ENCODE measurements at places on chromosomes 2 and 18.

DNA sequence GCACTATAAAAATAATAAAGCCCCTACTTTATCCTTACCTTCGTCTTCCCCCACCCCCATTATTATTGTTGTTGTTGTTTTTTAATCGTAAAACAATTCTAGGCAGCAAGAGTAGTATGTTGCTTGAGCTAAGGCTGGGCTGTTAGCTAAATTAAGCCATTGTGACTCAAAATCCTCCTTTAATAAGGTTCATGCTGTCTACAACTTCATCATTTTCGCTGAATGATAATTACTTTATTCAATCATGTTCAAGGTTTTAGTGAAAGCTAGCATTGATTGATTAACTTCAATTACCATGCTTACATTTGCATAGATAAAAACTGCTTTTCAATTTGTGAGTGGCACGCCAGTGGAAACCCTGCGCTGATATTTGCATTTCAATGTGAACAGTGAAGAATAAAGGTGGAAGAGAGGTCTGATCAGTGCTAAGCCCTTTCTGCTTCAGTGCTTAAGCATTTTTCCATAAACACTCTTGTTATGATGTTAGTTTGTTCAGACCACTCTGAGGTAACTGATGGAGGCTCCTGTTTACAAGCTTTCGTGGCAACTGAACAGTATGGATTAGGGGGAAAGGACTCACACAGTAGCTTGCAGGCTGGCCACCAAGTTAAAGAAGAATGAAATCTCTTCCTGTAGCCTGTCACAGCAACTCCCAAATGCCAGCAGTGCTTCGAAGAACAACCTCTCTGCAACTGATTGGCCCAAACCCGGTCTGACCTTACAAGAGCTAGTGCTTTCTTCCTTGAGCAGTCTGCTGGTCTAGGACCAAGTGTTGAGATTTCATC lies 156.8 kb downstream of the GPD2 start:
- DNase-seq, result no peak

DNA sequence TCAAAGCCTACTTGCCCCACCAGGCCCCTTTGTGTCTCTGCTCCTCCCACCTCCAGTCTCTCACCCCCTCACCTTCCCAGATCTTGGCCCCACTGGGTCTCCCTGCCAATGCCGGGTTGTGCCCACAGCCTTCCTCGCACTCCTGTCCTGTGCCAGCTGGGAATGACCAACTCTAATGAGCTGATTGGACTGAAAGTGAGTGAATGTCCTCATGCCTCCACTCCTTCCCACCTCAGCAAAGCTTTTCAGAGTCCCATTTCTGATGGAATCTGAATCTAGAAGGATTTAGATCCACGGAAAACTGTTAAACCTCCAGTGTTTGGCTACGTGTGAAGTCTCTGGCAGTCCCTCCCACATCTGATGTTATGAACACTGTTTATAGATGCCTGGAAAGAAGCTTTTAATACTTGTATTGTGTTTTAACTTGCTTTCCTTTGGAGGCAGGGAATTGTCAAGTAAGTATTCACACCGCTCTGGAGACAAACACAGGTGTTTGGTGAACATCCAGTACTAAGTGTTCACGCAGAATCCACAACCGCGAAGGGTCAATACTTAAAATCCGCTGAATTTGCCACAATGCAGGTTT lies 103.9 kb downstream of the RTN4 start:
- no peak for DNase-seq

DNA sequence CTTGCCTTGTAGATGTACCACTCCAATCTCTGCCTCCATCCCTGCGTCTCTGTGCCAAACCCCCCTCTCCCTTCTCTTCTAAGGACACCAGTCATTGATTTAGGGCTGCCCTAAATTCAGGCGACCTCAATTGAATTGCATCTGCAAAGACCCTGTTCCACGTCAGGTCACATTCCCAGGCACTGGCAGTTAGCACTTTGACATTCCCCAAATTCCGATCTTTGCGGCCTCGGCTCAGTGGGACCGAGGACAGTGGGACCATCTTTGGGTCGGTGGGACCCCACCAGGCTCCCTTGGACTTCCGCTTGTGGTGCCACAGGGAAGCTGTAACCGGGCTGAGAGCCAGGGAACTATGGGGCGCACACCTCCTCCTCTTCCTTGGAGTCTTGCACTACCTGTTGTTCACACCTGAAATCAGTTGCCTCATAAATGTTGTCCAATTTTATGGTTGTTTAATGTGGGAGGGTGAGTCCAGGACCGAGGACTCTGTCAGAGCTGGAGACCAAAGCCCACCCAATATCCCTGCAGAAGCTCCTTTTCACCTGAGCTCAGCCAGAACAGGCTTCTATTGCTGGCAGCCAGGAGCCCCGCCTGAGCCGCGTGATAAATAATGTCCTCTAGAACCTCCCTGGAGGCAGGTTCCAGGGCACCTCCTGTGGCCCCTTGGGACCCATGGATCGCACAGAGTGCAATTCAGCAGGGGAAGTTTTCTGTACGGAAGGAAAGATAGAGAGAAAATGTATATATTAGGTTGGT lies 271.6 kb downstream of the EIPR1 start:
- no peak for DNase-seq

GRCh38 chr2:84487298-84487996 lies 28.4 kb upstream of the SUCLG1 start:
- DNase-seq, result no peak

DNA sequence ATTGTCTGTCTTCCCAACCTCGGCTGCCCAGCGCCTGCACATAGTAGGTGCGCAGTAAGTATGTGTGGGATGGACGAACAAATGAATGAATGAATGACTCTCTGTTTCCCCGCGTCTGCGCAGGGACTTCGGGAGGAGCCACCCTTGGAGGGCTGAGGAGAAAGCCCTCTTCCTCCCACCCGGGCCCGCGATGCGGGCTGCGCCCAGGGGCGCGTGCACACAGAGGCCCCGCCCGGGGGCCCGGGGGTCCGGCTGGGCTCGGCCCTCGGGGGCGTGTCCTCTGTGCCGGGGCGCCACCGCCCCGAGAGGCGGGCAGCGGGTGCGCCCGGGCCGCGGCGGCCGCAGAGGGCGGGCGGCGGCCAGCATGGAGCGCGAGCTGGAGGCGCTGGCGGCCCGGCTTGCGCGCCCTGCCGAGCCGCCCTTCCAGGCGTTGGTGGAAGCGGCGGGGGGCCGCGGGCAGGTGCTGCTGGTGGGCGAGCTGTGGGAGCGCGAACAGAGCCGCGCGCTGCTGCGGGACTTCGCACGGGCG lies at the start of gene C2orf72:
Gene C2orf72, plus strand, starts transcription at position 322 of the 529 bp plus-strand sequence. Its CDS starts 43 bp downstream, at position 365.
- DNase-seq, result no peak

DNA sequence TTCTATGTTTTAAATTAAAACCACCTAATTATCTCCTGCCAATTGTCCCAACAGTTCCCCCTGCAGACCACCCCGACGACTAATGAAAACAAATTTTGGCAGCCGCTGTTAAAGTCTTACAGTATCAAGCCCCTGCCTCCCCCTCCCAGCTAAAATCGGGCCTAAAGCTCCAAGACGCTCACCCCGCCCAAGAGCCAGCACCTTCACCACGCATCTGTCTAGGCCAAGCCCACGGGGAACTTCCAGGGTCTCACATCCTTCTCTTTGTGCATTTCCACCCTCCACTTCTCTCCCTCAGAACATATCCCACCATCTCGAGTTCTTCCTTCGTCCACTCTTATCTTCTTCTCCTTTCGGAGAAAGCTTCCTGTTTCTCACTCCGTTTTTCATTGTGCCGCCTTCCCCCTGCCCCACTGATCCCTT lies 445 bp downstream of the PRPF40A start:
- DNase-seq, result no peak

GRCh38 chr2:17877811-17878280 lies 621 bp upstream of the KCNS3 start:
- DNase-seq, result no peak

DNA sequence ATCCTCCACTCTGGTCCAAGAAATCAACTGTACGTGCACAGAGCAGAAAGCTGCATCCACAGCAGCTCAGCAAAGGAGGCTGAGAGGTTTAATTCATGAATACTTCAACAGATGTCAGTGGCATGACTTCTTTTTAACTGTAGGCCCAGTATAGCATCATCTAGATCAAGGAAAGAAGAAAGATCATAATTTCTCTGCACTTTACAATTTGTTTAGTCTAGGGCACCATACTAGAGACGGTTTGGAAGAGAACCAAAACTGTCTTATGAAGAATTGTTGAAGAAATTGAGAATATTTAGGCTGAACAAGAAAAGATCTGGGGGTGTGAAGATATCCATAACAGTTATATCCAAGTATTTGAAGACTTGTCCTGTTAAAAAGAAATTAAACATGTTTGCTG lies 30.5 kb upstream of the MAP3K20 start:
- no peak for DNase-seq

- no peak for DNase-seq
Measured at GRCh38 chr2:27060323-27060722, 8.9 kb downstream of the AGBL5 start.

DNA sequence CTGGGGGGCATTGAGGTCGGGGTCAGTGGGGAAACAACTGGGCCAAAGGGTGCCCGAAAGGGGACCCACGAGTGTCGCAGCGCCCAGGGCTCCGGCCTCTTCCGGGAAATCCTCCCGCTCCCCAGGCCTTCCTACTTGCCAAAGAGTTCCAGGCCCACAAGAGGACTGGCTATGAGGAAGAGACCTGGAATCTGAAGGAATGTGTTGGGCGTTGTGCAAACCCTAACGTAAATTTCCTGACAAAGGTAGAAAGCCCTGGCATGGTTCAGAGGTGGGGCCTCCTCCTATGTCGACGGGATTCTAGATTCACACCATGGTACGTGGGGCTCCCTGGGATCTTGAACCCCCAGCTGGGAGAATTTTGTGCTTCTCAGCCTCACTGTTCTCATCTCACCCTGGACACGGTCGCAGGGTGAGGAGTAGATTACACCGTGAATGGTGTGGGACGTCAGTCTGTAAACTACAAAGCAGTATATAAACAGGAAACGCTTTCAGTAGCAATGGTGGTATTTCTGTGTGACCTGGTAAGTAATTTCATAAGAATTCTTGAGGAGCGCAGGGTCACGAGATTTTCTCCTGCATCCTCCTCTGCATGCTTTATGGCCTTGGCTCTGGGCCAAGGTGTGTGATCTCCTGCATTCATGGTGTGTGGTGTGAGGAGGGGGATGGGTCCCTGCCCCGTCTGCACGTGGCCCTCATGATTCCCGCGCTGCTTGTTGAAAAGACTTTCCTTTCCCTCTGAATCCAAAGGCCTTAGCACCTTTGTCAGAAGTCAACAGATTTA lies 868 bp downstream of the HSBP1L1 start:
- no peak for DNase-seq

DNA sequence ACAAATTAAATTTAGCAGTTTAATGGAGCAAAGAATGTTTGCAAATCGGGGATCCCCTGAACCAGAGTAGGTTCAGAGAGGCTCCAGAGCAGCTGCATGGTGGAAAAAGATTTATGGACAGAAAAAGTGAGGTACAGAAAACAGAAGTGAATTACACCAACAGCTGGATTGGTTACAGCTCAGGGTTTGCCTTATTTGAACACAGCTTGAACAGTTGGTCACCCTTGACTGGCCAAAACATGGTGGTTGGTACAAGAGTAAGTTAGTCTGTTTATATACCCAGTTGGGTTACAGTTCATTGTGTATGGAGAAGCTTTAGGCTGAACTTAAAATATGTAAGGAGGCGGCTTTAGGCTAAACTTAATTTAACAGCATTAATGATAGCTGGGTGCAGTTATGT lies 5.4 kb upstream of the CDCA7 start:
- no peak for DNase-seq

- DNase-seq, result no peak
Measured at GRCh38 chr2:162890690-162891311, 52.2 kb upstream of the KCNH7 start.

DNA sequence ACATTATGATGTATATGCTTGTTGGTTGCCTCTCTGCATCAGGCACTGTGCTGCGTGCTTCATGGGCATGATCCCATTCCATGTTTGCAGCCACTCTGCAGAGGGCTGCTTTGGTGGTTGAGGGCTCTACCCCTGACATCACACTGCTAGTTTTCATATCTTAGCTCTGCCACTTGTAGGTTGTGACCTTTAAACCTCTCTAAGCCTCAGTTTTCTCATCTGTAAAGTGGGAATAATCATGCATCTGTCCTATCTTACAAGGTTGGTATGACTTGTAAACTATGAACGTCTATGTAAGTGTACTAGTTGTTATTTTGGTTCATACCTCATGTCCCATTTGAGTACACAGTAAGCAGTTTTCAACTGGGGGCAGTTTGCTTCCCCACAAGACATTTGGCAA lies 260.4 kb downstream of the PHLPP1 start:
- no peak for DNase-seq
